Fibroblast of upper back skin (primary cell): ENCODE measurements at places on chromosomes 1 and 21.

DNA sequence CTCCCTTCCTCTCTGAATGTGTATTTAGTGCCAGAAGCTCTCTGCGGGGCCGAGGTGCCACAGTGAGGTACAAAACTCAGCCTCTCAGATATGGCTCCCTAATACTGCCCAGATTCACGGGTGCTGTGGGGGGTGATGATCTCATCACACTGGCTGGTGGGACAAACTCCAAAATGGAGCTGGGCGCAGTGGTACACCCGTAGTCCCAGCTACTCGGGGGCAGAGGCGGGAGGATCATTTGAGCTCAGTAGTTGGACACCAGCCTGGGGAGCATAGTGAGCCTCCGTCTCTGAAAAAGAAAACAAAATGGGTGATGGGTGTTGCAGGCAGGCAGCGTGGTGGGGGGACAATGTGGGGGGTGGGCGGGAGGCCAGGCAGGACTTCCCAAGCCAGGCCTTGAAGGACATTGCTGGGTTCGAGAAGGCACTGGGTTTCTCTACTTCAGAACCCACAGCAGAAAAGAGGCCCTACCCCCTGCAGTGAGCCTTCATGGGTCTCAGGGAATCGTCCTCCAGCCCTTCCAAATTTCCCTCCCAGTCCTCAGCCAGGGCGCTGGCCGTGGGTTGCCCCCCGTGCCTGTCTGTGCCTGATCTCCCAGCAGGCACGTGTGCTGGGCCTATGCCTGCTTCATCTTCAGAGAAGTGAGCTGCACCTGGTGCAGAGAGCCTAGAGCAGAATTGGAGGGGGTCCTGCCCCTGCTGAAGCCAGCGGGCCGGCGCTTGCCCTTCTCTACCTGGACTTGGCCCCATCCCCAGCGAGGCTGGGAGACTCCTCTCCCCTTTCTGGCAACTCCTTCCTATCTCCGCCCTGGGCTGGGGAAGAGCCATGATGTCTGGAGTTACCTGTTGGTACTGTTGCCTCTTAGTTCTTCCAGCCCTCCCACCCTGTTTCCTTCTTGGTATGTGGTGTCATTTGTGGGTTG, 14.0 kb downstream of the H6PD start:
- DNase-seq, result no peak

DNA sequence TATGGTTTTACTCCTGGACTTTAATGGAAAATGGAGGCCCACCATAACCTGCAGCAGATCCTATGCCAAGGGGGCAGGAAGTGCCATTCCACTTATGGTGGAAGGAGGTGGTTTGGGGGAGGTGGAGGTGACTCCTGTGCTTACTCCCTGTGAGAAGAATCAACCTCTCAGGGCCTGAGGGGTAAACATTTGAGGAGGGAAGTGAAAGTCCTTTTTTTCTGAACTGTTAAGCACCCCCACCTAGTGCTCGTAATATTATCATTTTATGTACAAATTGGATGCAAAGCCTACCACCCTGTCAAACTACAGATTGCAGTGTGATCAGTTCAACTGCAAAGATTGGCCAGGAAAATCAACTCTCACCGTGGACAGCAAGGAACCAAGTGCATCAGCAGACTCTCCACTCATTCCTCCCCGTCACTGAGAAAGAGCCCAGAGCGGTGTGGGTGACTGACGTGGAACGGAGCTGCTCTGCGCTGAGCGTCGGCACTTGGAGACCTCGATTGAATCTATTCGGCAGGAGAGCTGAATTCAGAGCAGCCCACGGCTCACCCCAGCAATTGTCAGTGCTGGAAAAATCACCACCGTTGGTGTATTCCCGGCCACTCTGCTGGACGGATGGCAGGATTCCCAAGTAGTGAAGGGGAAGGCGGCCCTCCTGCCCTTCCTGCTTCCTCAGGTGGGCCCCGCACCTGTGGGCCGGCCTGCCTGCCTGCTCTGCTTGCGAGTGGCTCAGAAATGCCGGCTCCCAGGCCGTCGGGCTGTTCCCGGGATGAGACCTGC, 46.8 kb upstream of the COX20 start:
- no peak for DNase-seq

- no peak for DNase-seq
These were observed 527 bp downstream of the MACO1 start for GRCh38 chr1:25430967-25431881.

GRCh38 chr1:214401666-214402065, 120.7 kb downstream of the SMYD2 start:
- peak; percentile 76 for DNase-seq

DNA sequence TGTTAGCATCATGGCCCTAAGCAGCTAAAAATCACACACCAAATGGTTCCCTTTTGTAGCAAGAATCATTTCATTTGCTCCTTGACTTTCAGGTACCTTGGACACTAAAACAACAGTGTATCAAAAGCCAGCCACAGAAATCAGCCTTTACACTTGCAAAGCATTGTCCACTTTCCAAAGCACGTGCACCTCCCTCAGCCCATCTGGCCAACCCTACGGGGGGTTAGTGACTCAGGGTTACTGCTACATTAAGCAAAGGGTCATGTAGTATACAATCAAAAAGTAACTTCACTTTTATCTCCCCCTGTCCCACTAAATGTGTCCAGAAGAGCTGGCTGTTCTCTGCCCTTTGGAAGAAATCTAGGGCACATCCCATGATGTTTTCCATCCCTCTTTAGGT, 149.7 kb downstream of the HIVEP3 start:
- no peak for DNase-seq

DNA sequence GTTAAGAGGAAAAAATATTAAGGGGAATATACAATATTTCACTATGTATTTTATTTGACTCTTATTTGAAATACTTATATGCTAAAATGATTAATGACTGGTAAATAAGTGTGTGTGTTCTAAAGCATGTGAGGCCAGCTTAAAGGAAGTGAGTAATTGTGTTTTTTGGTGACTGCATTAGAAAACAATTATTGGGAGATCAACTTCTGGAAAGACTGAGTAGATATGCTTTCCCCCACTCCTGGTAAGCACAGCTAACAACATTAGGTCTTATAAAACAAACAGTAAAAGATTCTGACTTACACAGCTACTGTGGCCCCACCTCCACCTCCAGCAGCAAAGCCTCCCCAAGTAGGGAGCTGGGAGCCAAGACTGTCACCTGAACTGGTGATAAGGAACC, 403.0 kb downstream of the SRGAP2C start:
- no peak for DNase-seq

DNA sequence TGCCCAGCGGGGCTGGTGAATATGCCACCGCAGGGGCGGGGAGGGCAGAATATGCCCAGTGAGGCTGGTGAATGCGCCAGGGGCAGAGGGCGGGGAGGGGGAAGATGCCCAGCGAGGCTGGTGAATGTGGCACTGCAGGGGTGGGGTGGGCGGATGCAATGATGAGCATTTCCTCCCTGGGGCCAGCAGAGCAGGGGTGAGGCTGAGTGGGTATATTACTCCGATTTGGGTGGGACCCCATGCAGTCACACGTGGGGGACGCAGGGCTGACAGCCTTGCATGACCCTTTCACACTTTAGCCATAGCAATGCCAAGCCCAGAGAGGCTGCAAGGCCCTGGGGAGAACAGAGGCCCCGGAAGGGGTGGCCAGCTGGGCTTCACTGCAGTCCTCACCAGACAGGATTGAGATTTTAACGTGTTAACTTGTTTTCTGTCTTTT, 9.3 kb upstream of the SLX9 start:
- DNase-seq, result peak; percentile 20

GRCh38 chr21:41213021-41213420, 45.1 kb downstream of the BACE2 start:
- DNase-seq, result no peak

DNA sequence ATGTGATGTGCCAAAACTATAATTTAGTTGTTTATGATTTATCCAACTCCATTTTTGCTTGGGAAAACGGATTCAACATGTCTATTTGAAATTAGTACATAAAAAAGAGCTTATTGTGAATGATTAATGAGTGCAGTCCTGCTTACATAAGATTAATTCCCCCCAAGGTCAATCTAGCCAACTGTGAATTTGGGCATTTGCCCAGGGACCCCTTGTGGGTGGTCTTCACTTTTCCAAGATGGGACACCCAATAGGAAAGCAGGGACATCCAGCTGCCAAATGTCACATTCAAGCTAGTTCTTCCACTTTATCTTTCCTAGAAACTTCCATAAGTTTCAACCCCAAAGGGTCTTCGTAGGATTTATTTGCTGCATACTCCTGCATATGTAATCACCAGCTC, 362.4 kb upstream of the PKN2 start:
- DNase-seq, result no peak

DNA sequence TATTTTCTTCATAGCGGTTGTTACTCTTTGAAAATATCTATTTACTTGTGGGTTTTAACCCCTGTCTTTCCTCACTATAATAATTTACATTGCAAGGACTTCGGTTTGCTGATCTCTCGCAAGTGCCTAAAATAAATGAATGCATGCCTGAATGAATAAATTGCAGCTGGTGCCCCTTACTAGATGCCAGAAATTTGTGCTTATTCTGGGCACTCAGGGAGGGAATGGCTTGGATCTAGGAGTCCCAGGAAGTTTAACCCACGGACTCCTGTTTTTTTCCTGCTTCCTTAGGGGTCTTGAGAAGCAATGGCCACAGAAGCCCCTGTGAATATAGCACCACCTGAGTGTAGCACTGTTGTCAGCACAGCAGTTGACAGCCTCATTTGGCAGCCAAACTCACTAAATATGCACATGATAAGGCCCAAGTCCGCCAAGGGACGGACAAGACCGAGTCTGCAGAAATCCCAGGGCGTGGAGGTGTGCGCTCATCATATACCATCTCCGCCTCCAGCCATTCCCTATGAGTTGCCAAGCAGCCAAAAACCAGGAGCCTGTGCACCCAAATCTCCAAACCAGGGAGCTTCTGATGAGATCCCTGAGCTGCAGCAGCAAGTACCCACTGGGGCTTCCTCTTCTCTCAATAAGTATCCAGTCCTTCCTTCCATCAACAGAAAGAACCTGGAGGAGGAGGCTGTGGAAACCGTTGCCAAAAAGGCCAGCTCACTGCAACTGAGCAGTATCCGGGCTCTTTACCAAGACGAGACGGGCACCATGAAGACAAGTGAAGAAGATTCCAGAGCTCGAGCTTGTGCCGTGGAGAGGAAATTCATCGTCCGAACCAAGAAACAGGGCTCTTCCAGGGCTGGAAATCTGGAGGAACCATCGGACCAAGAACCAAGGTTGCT, 4.2 kb upstream of the PLA2G2C start:
- no peak for DNase-seq

GRCh38 chr1:242055749-242056320, 56.9 kb upstream of the MAP1LC3C start:
- DNase-seq, result no peak

DNA sequence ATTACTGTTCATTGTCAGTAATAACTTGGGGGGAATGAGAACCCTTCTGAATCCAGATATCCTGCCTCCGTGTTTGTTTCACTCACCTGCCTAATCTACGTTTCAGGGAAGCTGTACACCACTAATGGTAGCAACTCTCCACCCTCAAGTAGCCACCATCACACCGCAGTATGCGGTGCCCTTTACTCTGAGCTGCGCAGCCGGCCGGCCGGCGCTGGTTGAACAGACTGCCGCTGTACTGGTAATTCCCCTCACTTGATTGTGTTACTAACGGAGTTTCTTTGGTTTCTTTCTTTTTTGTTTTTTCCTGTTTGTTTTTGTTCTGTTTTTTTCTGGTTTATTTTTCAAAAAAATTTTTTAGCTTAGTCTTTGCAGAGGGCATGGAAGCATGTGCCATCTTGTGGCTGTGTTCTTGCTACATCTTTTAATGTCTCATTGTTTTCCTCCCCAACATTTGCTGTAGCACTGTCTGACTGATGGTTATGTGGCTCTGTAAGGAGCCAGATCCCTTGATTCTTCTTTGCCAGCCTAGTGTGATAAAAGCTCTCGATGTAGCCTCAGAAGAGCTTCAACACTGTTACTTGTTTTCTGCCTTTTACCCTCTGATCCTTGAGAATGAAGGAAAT, 15.9 kb upstream of the OLFML3 start:
- no peak for DNase-seq

GRCh38 chr1:63135174-63135512, 187.2 kb upstream of the FOXD3 start:
- DNase-seq, result no peak

DNA sequence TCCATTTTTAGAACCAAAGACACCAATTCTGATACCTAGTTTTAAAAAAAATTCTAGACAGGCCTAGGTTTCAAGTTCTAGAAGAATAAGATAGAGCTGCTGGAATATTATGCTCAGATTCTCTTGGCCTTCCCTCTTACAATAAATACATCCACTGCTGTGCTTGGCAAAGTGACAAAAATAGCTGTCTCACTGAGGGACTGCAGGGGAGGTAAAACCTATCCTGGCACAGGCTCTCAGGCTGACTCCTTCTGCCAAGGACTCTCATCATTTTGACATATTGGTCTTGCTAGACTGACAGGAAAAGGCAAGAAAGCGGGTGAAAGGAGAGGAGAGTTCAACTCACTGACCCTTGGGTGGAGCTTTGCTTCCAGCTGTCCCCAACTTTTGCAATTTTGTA, 197.0 kb upstream of the LHX8 start:
- peak; percentile 13 for DNase-seq

GRCh38 chr1:37549341-37549740, 4.8 kb downstream of the SNIP1 start:
- DNase-seq, result no peak

DNA sequence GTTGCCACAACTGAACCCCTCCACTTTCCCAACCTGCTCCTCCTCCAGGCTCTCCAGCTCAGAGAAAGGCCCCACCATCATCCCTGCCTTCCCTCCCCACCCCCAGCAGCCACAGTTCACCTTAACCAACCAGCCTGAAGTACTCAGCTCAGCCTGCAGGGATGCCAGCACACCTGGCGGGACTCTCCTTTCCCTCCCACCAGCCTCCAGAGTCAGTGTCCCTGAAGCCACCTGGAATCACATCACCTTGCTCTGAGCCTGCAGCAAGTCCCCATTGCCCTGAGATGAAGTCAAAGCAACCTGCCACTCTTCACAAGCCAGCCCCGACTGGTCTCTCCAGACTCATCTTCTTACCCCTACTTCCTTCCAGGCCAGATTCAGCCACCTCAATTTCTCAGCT, 26.2 kb upstream of the ZC3H12A start:
- DNase-seq, result no peak

- no peak for DNase-seq
These were observed 52.8 kb upstream of the IFFO2 start for GRCh38 chr1:19009126-19009881.

DNA sequence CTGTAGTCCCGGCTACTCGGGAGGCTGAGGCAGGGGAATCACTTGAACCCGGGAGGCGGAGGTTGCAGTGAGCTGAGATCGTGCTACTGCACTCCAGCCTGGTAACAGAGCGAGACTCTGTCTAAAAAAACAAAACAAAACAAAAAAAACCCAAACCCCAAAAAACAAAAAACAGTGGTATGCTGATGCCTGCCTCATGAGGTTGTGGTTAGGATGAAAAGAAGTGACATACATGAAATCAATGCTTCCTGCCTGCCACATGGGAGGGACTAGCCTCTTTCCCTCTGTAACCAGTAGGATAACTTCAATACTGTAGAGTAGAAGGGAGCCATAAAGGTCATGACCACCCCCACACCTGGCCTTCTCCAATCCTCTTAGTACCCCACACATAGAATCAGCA, 55.2 kb downstream of the TENT5C start:
- no peak for DNase-seq

DNA sequence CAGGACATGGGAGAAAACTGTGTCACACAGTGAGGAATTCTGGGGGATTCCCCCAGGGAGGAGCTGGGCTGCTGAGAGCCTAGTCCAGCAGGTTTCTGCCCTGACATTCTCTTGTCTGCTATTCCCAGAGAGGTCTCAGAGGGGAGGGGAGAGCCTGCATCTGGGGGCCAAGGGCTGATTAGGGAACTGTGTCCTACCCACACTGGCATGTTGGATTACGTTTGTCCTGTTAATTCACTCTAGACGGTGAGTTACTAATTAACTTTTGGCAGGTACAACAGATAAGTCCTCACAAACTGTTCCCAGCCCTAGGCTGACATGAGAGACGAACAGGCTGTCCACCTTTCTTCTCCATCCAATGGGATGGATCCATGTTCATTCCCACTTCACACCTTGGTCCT, 2.6 kb upstream of the SH3BGRL3 start:
- no peak for DNase-seq
